H9 (cell line): ENCODE measurements at places on chromosomes 7 and 10. TPM values are rescaled to one million over a fixed set of nuclear protein-coding genes. Genes with fewer than 3 reads are reported as not detected.

DNAAF5 gene
- total RNA-seq, result 42.7 and 43.5 TPM in 2 replicates

DNA sequence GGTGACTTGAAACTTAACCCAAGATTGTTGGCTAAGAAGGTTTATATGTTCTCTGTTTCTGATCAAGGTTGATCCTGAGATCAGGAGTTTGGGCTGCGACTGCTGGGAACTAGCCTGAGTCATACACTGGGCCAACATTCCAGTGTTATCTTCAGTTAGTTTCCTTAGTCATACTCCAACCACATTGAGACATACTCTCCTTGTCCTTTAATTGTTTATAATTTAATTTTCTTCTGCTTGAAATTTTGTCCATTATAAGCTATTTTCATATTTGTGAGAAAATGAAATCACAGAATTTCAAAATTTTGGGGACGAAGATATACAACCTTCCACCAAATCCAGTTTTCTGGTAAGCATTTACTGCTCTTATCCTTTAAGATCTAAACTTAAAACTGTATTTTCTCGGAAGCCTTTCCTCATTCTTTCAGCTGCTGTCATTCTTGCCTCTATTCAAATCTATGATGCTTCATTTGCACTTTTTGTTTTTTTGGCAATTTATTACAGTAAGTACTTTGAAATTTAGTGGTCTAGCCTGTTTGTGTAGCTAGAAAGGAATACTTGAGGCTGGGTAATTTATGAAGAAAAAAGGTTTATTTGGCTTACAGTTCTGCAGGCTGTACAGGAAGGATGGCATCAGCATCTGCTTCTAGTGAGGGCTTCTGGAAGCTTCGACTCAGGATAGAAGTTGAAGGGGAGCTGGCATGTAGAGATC is 63.4 kb upstream of the POT1 start:
- DNase-seq, result no peak

DNAJC12 gene
- total RNA-seq, result 0.85 and 0.90 TPM in 2 replicates

KDM7A gene
- total RNA-seq, result 6.6 and 7.0 TPM in 2 replicates

BTBD16 gene
- not detected in 2 replicates for total RNA-seq

DNA sequence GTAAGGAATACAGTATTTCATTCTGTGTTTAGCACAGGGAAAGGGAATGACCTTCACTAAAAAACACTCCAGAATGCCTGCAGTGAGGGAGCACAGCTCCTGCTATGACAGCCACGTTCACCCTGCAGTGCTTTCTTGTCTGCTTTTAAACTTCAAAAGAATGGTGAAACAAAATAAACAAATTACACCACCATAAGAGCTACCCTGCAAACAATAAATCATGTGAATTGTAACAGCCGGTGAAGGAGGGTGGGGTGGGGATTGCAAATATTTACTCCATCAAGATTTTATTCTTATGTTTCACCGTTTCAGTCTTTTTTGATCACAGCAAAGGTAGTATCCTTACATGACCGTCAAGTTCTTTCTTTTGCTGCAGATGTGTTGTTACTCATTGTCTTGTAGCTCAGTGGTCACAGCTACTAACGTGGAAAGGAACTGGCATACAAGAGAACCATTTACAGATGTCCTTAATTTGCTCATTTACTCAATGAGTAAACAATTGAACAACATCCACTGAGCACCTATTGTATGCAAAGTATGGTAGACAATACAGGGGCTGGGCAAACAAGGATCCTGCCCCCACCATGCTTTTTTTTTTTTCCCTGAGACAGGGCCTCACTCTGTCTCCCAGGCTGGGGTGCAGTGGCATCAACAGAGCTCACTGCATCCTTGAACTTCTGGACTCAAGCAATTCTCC is 4.1 kb upstream of the CHN2 start:
- no peak for DNase-seq

GSTO1 gene
- 114 and 116 TPM in 2 replicates for total RNA-seq

IDI2 gene
- total RNA-seq, result not detected in 2 replicates

- DNase-seq, result no peak
Measured at GRCh38 chr7:87420173-87420572, 55.3 kb downstream of the ABCB4 start.

RTKN2 gene
- total RNA-seq, result 14.4 and 14.5 TPM in 2 replicates

HECW1 gene
- 4.5 and 5.0 TPM in 2 replicates for total RNA-seq

FAM25C gene
- total RNA-seq, result not detected in 2 replicates

GRCh38 chr7:7793921-7794320 is 75.5 kb upstream of the RPA3 start:
- no peak for DNase-seq

DNA sequence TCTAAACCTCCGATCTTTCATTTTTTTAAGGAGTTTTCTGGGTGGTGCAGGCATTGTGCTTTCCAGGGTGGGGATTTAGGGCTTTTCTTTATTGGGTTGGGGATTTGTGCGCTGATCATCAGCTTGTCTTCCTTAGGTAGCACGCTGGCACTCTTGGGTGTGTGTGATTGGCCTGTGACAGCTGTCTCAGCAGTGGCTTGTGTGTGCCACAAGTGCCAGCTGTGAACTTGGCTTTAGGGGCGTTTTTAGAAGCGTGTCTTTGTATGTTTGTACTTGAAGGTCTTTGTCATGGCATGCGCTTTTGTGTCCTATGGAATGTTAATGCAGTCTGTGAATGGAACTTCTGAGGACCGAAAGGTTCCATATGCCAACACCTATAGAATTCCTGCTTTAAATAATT is 788 bp downstream of the AKAP9 start:
- DNase-seq, result peak; percentile 31

CDH23 gene
- total RNA-seq, result 1.1 and 2.1 TPM in 2 replicates

PILRA gene
- 3.2 and 3.3 TPM in 2 replicates for total RNA-seq

SP4 gene
- total RNA-seq, result 19.3 and 19.4 TPM in 2 replicates

GRCh38 chr7:150983893-150984368 is 5.8 kb upstream of the KCNH2 start:
- peak; percentile 71 for DNase-seq

DNA sequence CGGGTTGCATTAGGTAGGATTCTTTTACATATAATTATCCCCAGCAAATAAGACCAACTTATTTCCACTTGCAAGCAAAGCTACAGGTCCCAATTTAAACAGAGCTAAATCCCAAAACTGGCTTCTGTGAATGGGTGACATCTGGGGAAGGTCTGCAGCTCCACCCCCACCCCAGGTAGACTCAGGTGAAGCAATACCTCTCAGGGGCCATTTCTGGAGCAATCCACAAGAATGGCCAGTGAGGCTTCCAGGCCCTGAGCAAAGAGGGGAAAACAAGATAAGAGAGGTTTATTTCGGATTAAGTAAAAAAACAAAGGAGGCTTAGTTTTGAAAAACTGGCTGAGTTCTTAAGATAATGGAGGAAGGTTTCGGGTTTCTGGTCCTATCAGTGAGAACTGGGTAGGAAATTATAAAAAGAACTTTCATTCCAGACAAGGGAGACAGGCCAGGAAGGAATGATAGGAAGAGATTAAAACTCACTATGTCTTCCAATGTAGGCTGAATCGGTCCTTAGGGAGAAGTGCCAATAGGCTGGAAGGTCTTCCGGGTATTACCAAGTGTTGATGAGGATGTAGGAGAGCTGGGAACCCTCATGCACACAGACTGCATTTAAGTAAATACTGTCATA is 25.4 kb downstream of the SH3PXD2A start:
- no peak for DNase-seq

DNA sequence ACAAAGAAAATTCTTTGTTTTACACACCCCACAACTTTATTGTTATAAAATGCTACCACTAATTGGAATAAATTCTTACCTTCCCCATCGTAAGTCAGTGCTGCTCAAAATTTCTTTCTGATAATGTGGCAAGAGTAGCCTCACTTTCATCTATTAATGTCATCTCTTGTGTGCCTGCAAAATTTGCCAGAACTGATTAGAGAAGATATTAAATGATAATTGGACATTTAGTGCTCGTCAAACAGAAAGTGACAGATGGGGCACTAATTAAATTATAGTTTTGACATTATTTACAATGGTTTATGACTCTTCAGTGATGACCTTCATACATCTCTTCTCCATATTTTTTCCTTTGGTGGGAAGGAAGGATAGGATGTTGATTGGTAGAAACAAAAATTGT is 690.9 kb downstream of the NXPH1 start:
- DNase-seq, result no peak

DNA sequence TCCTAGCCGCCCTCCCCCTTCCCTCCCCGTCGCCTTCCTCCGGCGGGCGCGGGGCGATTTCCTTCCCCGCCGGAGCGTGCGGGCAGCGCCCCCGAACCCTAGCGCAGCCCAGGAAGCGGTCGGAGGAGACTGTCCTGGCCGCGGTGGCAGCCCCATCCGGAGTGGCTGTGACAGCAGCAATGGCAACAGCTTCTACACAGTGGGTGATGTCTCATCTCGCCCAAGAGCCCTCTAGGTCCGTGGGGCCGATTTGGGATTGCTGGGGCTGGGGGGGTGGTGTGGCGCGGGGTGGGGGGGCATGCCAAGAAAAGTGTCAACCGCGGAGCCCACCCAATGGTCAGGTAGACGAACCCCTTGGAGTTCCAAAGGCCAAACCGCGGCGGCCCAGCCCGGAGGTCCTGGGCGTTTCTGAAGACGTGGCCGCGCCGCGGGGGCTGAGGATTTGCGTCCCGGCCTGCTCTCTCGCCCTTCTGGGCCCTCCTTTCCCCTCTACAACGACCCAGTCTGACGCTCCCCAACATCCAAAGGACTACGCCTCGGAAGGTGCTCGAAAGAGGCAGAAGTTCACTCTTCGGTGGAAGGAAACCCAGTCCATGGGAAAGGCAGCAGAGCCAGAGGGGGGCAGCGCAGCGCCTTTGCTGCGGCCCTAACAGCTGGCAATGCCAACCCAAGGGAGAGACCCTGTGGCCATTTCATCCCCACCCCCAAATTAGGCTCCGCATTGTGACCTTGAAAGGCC is 603 bp upstream of the TWIST1 start:
- peak; percentile 41 for DNase-seq

GRCh38 chr7:69365651-69366192 is 232.6 kb upstream of the AUTS2 start:
- no peak for DNase-seq

DNA sequence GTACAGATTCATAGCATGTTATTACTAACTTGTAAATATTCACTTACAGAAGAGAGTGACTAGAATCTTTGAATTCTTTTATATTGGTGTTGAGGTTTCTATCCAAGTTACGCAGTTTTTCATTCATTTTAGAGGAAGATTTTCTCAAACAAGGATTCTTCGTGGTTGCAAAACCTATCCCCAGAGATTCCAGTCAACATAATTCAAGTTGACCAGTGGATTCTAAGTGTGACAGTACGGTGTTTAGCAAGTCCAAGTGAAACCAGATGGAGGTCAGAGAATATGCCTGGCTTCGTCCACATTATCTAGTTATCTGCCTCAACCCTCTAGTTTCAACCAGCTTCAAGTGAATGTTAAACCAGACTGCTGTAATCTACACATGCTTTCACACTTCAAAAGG is 131.9 kb downstream of the SDK1 start:
- DNase-seq, result no peak

DNA sequence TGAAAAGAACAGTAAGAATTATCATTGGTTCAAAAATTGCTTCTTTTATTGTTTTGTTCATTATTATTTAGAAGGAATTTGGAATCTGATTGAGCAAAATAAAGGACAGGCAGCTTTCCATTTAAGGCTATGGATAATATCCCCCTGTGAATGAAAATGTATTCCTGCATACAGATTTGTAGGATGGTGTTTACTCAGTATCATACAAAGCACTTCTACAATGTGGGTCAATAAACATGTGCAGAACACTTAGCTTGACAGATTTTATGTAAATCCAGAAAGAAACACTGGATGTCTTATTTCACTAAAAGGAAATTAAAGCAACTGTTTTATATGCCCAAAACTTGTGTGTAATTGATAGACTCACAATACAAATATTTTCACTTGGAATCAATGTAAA is 189.7 kb downstream of the THSD7A start:
- no peak for DNase-seq

TRIM74 gene
- total RNA-seq, result 0.26 TPM in 1 of 2 replicates, not detected in the other

DNA sequence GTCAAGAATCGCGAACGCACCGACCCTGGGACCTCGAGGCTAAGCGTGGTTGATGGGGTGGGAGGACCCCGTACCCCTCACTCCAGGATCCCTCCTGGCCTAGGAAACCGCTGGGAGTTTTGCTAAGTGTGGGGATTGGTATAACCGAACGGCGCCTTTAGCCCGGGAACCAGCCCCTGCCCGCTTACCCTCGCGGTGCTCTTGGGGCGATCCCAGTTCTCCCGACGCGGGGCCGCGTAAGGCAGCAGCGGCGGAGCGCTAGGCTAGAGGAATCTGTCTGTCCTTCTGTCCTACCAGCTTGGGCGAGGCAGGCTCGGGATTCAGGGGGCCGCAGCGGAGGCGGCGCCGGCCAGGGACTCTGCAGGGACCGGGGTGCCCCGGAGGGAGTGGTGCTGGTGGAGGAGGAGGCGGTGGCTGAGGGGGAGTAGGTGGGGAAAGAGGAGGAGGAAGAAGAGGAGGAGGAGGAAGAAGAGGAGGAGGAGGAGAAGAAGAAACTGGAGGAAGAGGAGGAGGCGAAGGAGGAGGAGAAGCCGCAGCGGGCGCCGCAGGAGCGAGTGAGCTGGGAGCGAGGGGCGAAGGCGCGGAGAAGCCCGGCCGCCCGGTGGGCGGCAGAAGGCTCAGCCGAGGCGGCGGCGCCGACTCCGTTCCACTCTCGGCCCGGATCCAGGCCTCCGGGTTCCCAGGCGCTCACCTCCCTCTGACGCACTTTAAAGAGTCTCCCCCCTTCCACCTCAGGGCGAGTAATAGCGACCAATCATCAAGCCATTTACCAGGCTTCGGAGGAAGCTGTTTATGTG is 439 bp upstream of the EMX2 start:
- DNase-seq, result peak; percentile 92

DNA sequence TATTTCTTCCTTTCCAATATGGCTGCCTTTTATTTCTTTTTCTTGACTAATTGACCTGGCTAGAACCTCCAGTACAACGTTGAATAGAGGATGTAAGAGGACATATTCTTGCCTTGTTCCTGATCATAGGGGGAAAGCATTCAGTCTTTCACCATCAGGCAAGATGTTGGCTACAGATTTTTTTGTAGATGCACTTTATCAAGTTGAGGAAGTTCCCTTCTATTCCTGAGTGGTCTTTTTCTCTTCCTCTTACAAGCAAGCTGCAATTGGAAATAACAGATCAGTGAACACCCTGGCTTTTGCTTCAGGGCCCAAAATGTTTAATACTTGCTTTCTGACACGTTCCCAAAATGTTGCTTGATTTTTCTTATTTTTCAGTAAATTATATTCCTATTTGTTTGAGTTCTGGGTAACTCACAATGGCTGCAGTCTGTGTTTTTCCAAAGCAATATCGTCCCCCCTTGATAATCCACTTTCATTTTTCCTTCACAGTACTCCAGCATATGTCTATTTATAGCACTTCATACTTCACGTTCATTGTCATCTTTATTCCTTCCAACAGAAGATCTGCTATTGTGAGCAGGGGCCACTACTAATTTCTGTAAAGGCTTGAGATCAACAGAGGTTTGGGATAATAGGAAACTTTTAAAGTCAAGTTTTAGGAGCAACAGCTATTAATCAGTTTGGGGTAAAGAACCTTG is 11.7 kb downstream of the CPEB3 start:
- DNase-seq, result no peak

- peak; percentile 82 for DNase-seq
Measured at GRCh38 chr7:150962553-150963399, 15.3 kb downstream of the KCNH2 start.

DNA sequence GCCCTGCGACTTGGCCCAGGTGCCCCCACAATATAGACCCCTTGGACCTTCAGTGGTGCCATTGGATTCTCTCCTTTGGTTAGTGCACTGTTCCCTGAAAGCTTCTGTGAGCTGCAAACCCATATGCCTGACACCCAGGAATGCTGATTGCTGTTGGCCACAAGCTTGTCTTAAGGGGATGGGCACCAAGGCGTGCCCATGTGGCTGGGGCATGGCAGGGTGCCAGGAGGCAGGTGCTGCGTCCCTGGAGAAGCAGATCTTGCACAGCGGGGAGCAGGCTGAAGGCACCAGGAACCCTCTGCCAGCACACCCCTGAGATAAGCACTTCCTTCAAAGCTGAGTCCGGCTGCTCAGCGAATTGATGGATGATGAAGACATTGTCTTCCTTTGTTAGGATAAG is 411.8 kb downstream of the SDK1 start:
- DNase-seq, result no peak
